NCI-H187 treated with DMSO at 0.1 percent for 48 hours (cell line): ENCODE measurements at places on chromosomes 12 and 14.

GRCh38 chr12:78398750-78399149 is 465.8 kb upstream of the SYT1 start:
- no peak for DNase-seq

- DNase-seq: no peak
Observed at GRCh38 chr14:28163897-28164296, 602.7 kb upstream of the FOXG1 start.

- no peak for DNase-seq
Observed at GRCh38 chr12:91103624-91104023, 7.7 kb downstream of the LUM start.

DNA sequence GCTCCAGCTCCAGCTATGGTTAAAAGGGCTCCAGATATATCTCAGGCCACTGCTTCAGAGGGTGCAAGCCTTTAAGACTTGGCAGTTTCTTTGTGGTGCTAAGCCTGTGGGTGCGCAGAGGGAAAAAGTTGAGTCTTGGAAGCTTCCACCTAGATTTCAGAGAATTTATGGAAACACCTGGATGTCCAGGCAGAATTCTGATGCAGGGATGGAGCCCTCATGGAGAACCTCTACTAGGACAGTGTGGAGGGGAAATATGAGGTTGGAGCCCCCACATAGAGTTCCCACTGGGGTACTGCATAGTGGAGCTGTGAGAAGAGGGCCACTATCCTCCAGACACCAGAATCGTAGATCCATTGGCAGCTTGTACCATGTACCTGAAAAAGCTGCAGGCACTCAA is 69.9 kb downstream of the SDR9C7 start:
- DNase-seq: no peak

DNA sequence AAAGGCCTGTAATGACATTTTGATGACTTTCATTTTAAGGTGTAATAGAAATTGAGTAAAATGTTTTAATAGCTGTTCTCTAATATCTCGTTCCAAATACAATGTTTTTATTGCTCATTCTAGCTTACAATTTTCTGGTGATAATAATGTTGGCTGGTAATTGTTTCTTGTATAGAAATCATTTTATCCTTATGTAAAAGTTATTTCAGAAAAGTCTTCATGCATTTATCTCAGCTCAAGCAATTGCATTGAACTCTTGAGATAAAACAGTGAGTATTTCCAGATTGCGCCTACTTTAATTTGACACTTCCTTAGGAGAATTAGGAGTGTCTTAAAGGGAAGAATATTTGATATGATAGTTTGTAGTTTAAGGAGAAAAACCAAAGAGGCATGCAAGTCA is 4.0 kb downstream of the RMST start:
- no peak for DNase-seq

GRCh38 chr12:56188131-56188777 is 1.0 kb downstream of the SMARCC2 start:
- no peak for DNase-seq

DNA sequence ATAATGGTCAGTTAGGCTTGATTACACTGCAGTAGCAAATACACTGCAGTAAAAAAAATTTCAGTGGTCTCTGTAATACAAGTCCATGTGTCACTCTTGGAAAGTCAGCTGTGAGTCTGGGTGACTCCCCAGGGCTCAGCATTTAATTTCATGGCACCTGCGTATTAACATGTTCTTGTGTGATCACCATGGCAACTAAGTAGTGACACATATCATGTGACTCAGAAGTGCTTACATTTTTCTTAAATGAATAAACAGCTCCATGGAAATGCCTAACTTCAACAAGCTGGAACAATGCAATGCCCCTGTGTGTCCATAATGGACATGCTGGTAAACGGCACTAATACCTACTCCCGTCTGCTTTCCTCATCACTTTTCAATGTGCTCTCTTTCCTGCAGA is 88.5 kb upstream of the ANO4 start:
- peak; percentile 92 for DNase-seq

GRCh38 chr14:52876806-52877205 is 74.0 kb downstream of the FERMT2 start:
- no peak for DNase-seq

DNA sequence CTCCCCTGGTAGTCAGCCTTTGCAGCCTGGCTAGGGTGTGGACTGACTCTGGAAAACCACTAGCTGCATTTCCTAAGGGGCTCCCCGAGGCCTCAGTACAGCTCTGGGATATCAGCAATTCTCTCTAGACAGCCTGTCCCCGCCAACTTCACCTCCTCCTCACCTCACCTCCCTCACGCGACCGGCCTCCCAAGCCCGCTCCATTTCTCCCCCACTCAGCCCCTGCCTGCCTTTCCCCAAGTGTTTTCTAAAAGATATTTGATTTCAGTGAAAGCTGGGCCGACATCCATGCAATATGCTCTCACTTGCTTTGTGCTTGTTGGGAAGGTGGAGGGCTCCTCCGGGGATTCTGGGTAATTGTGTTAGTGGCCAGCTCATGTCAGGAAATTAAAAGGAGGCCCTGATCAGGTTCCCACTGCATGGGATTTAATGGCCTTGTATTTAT is 91.8 kb downstream of the ESRRB start:
- no peak for DNase-seq

- DNase-seq: no peak
Observed at GRCh38 chr12:12538535-12538934, 24.1 kb downstream of the DUSP16 start.

- DNase-seq: no peak
Observed at GRCh38 chr14:39368261-39368959, 63.8 kb downstream of the FBXO33 start.

DNA sequence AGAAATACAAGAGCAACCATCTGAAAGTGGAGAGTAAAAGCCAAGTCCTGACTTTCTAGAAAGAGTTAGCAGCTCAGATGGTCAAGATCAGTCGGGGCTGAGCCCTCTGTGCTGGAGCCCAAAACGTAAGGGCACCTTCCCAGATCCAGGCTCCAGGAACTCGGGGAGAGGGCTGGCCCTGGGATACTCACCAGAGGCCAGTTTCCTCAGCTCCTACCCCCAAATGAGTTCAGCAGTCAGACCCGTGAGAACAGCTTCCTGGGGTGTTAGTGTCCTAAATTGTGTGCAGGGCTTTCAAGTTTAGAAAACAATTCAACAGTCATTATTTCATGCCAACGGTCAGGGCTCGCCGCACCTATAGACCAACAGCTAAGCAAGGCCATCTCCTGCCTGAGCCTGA is 147.6 kb upstream of the FKBP4 start:
- DNase-seq: no peak

DNA sequence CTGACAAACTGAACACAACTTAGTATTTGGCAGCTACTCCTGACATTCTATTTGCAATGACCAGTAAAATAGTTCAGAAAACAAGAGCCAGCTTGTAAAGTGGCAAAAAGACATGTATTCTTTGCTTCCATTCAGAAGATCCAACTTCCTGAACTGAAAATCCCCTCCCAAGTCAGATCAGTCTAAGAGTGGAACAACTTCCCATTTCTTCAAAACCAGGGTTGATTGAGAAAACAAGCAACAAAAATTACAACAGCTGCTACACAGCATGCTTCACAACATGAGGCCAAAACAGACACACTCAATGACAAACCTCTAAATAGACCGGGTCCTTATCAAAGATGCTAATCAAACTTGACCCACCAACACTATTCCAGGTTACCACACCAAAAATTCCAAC is 40.3 kb downstream of the CIT start:
- no peak for DNase-seq

GRCh38 chr14:100783630-100784370 is 42.1 kb upstream of the MEG3 start:
- peak; percentile 49 for DNase-seq

DNA sequence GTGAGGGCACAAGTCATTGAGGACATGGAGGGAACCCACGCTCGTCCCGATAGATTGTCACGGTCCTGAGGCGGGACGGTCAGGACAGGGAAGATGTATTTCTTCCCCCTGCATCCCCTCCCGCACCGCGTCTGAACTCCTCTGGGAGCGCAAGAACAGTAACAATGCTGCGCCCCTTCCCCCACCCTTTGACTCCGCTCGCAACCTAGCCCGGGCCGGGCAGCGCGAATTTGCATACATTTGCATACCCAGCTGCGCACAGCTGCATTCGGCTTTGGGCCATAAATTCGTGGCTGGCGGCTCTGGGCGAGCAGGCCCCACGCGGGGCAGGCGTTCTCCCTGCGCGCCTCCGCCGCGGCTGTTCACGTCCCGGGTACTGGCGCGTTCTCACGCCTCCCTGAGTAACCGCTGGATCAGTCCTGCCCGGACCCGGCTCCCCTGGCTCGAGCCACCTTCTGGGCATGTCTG is 29.0 kb upstream of the SMUG1 start:
- no peak for DNase-seq

GRCh38 chr14:83975841-83976770 is 1553.8 kb upstream of the FLRT2 start:
- DNase-seq: no peak

GRCh38 chr14:35897616-35898111 is 71.5 kb downstream of the BRMS1L start:
- DNase-seq: no peak

DNA sequence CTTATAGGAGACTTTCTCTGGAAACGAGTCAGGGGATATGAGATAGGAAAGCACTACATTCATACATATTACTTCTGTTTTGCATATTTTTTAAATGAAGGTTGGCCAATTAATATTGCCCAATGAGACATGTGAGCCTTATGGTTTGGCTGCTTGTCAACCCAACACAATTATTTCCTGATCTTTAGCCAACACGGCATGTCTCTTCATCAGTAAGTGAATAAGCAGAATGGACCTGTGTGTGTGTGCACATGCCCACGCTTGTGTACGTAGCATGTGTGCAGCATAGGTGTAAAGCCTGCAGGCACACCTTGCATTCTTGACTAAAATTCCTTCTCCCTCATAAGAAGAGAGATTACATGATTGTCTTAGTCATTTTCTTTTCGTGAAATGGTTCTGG is 88.3 kb downstream of the STON2 start:
- no peak for DNase-seq

DNA sequence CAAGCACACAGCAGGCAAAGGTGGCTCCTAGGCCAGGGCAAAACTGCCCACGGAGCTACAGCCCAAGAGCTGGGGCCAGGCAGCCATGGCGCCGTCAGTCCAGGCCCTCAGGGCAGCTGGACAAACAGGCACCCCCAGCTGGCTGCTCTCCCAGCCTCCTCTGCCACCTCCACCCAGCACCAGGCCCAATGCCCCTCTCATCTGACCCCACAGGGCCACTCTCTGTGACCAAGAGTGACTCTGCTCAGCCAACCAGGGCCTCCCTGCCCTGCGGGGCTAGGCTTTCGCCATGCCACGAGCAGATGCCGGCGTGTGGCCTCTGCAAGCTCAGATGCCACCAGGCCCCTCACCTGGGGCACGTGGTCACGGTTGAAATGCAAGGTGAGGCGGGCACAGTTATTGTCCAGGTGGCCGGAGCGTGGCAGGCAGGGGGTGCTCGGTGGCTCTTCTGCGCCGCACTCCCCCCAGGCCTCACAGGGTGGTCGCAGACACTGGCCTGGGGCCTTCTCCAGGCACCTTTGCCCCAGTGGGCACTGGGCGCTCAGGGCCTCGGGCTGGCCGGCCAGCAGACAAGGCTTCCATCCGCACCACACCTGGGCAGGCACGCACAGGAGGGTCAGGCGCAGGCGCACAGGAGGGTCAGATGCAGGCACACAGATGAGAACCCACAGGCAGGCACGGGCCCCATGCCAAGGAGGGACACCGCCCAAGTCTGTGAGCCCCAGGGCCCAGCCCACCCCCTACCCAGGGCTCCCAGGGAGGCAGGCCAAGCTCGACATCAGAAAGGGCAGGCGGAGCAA is 23.0 kb downstream of the JAG2 start:
- no peak for DNase-seq

- DNase-seq: no peak
Observed at GRCh38 chr14:89912667-89913211, 41.8 kb downstream of the EFCAB11 start.

DNA sequence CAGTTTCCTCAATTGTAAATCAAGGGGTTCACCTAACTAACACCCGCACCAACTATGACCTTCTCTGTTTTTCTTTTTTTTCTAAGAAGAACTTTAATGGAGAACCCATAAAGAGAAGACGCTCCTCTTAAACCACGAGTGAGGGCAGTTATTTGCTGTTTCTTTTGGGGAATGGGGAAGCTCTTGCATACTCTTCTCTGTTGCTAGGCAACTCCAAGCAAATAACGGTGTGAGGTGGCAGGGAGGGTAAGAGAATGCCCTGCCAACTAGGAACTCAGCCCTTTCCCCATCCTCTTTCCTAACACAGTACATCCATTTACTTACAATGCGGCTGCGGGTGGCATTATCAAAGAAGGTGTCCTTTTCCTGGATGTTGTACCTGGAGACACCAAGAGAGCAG is 114.9 kb downstream of the ANO2 start:
- DNase-seq: no peak

- DNase-seq: no peak
Observed at GRCh38 chr12:103947871-103948555, 17.7 kb upstream of the TDG start.

- no peak for DNase-seq
Observed at GRCh38 chr14:104316121-104316722, 177.8 kb downstream of the KIF26A start.

GRCh38 chr12:58657190-58657589 is 263.1 kb downstream of the LRIG3 start:
- DNase-seq: no peak

- DNase-seq: no peak
Observed at GRCh38 chr12:53232646-53233461, 845 bp upstream of the RARG start.

- no peak for DNase-seq
Observed at GRCh38 chr12:400828-401227, 616 bp upstream of the CCDC77 start.

DNA sequence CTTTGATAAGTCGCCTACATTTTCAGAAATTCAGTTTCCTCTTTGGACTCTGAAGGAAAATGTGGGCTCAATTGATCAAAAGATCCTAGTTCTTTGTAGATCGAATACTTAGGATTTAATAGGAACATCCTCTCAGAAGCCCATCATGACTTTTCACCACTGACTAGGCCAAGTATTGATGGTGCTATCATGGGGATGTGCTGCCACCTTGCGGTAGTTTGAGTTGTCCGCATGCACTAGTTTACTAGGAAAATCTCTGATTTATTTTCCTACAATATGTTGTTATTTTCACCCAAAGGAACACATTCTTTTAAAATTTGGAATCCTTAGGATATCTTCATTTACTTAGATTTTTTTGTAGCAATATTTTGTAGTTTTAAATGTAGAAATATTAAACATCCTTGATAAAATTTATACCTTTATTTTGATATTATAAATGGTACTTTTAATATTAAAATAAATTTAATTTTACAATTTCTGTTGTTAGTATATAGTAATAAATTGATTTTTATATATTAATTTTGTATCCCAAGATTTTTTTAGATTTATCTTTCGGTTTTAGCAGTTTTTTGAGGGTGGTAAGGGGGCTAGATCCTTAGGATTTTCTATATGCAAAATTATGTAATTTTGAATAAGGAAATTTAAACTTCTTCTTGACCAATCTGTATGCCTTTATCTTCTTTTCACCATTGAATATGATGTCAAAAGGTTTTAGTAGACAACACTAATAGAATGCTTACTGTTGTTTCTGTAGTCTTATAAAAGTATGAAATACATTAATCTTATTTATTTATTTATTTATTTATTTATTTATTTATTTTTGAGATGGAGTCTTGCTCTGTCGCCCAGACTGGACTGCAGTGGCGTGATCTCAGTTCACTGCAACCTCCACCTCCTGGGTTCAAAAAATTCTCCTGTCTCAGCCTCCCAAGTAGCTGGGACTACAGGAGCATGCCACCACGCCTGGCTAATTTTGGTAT is 52.9 kb upstream of the OR9K2 start:
- DNase-seq: peak; percentile 22
